Cardiac ventricle fibroblast (primary cell): ENCODE measurements at places on chromosomes 6 and 20. TPM values are rescaled to one million over a fixed set of nuclear protein-coding genes. Genes with fewer than 3 reads are reported as not detected.

Gene THEMIS
- not detected in 2 replicates for total RNA-seq

Gene OPN5
- total RNA-seq, result not detected in 2 replicates

Gene OLIG3
- not detected in 2 replicates for total RNA-seq

Gene PNPLA1
- total RNA-seq, result not detected in 2 replicates

Gene KCNK5
- not detected in 2 replicates for total RNA-seq

Gene ATP9A
- total RNA-seq, result 21.8 and 22.9 TPM in 2 replicates

Gene DDX43
- total RNA-seq, result 0.37 and 2.3 TPM in 2 replicates

Gene GJA10
- total RNA-seq, result not detected in 2 replicates

Gene CEP250
- total RNA-seq, result 20.3 and 30.8 TPM in 2 replicates

Gene DNMT3B
- total RNA-seq, result 0.37 and 1.3 TPM in 2 replicates

Gene CYB5R4
- 7.7 and 8.4 TPM in 2 replicates for total RNA-seq

Gene CYP39A1
- total RNA-seq, result 0.05 and 0.19 TPM in 2 replicates

Gene TREM2
- total RNA-seq, result not detected in 2 replicates

Gene SLC25A27
- 0.73 and 1.7 TPM in 2 replicates for total RNA-seq

Gene TFAP2D
- total RNA-seq, result not detected in 2 replicates

Gene SOBP
- 12.8 and 13.7 TPM in 2 replicates for total RNA-seq

Gene TCF15
- not detected in 2 replicates for total RNA-seq

Gene PRR18
- 0.05 TPM in 1 of 2 replicates, not detected in the other for total RNA-seq

Gene GSTA3
- total RNA-seq, result not detected in 2 replicates

Gene EMILIN3
- total RNA-seq, result 0.20 and 0.31 TPM in 2 replicates

Gene IFT52
- total RNA-seq, result 15.3 and 24.7 TPM in 2 replicates

Gene MCM8
- 1.2 and 1.5 TPM in 2 replicates for total RNA-seq

Gene SLC22A2
- not detected in 2 replicates for total RNA-seq

Gene GPX5
- total RNA-seq, result not detected in 2 replicates

Gene ELOVL2
- total RNA-seq, result 4.1 and 5.2 TPM in 2 replicates

Gene SLC4A11
- total RNA-seq, result 0.94 and 1.5 TPM in 2 replicates

Gene TAGAP
- not detected in 2 replicates for total RNA-seq

Gene GATA5
- total RNA-seq, result not detected in 2 replicates

Gene RBBP8NL
- not detected in 2 replicates for total RNA-seq

Gene ANKRD66
- not detected in 2 replicates for total RNA-seq

Gene DEF6
- 0.44 and 0.50 TPM in 2 replicates for total RNA-seq

Gene ROS1
- 0.24 TPM in 1 of 2 replicates, not detected in the other for total RNA-seq

Gene SEL1L2
- not detected in 2 replicates for total RNA-seq

Gene CST4
- not detected in 2 replicates for total RNA-seq

Gene TRAPPC3L
- total RNA-seq, result 1.2 TPM in 1 of 2 replicates, not detected in the other

Gene TMEM244
- total RNA-seq, result not detected in 2 replicates

Gene WFDC10B
- total RNA-seq, result not detected in 2 replicates

Gene LAMA4
- 638 and 750 TPM in 2 replicates for total RNA-seq

Gene DNAH8
- total RNA-seq, result not detected in 2 replicates

Gene ADGRG6
- total RNA-seq, result 0.06 and 0.54 TPM in 2 replicates

Gene SNPH
- total RNA-seq, result 3.4 and 3.9 TPM in 2 replicates

Gene GNMT
- total RNA-seq, result not detected in 2 replicates

Gene TP53RK
- 16.7 and 17.7 TPM in 2 replicates for total RNA-seq

Gene HTR1E
- not detected in 2 replicates for total RNA-seq

Gene PCK1
- 0.15 TPM in 1 of 2 replicates, not detected in the other for total RNA-seq

Gene ERVFRD-1
- total RNA-seq, result not detected in 2 replicates

Gene ISM1
- total RNA-seq, result not detected in 2 replicates

Gene PLEKHG1
- total RNA-seq, result 1.9 and 2.9 TPM in 2 replicates

Gene NRSN2
- 38.8 and 54.0 TPM in 2 replicates for total RNA-seq

Gene KCNQ5
- total RNA-seq, result 0.24 and 0.25 TPM in 2 replicates

Gene ZNFX1
- 29.8 and 34.6 TPM in 2 replicates for total RNA-seq

Gene TPD52L2
- 92.1 and 109 TPM in 2 replicates for total RNA-seq

Gene SLC44A4
- total RNA-seq, result not detected in 2 replicates
